Activated T-helper 1 cell treated with Interleukin-2 at 50 U/mL for 16 hours (primary cell): ENCODE measurements at places on chromosomes 12 and 14.

DNA sequence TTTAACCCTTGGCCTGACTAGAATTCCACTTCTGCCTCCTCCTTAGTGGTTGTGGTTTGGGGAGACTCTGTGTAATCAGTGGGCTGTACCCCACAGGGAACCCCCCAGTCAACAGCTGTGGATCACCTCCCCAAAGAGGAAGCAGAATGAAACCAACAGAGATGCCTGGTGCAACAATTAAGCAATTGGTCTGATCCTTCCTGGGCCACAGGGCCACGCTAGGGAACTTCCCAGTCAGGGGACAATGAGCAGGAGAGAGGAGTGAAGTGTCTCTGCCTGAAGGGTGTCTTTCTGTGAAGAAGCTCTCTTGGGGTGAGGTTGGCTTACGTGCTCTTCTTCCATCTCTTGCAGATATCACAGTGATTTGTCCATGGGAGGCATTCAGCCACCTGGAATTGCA is 8.2 kb downstream of the PDE6H start:
- DNase-seq: no peak

DNA sequence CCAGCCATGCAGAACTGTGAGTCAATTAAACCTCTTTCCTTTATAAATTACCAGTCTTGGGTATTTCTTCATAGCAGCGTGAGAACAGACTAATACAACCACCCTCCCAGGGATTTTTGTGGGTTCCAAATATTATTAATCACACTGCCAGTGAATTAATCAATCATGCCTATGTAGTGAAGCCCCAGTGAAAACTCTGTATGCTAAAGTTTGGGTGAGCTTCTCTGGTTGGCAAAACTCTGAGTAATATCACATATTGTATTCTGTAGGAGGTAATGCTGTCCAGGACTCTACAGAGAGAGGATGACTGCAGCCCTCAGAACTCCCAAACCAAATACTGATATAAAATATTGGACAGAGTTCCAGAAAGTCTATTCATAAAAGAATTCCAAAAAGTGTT is 216.9 kb downstream of the RPAP3 start:
- no peak for DNase-seq

DNA sequence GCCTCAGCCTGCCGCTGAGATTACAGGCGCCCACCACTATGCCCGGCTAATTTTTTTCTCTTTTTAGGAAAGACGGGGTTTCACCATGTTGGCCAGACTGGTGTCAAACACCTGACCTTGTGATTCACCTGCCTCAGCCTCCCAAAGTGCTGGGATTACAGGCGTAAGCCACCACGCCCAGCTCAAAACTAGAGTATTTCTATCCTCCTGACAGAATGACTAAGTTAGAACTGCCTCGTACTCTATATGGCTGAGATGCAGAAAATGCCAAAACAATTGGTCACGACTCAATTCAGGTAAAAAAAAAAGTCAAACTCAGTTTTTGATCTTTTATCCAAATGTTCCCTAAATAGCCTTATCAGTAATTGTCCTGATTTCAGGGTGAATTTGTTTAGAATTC is 11.1 kb downstream of the AKAP5 start:
- no peak for DNase-seq

- DNase-seq: no peak
Observed at GRCh38 chr12:75294797-75295196, 35.3 kb downstream of the CAPS2 start.

GRCh38 chr12:55843431-55843830 is 695 bp upstream of the MMP19 start:
- no peak for DNase-seq

- no peak for DNase-seq
Observed at GRCh38 chr12:93223440-93224426, 154.0 kb upstream of the NUDT4 start.

GRCh38 chr14:50943943-50944646 is at the start of gene PYGL:
Gene PYGL (minus strand): TSS chr14:50944483. CDS start chr14:50944403, 80 bp downstream.
- no peak for DNase-seq

GRCh38 chr14:75424496-75424895 is 3.3 kb upstream of the JDP2 start:
- no peak for DNase-seq

DNA sequence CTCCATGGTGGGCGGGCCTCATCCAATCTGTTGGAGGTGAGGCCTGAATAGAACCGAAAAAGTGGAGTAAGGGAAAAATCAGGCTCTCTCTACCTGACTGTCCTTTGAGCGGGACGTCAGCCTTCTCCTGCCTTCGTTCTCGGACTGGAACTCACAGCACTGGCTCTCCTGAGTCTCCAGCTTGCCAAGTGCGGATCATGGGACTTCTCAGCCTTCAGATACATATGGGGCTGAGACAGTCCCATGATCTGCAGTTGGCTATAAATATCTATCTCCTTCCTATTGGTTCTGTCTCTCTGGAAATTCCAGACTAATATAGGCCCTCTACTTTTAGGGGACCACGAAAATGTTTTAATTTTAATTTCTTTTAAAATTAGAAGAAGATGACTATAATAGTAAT is 29.7 kb upstream of the PLEK2 start:
- DNase-seq: no peak

GRCh38 chr12:105835580-105836241 is 303.0 kb downstream of the NUAK1 start:
- no peak for DNase-seq

DNA sequence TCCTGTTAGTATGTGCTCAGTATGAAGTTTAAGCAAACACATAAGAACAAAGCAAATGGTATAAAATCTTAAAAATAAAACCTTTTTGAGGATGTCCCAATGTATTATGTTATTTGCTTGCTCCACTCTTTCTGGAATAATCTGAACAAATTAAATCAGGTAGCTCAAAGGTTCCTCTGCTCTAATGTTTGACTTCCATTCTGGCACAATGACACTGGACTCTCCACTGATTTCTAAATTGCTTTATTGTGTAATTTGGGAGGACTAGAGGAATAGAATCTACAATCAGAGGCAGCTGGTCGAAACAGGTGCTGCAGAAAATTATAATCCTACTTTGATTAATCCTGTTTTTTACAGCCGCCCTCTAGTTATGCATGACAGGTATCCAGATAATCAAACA is 523.7 kb upstream of the FOXG1 start:
- no peak for DNase-seq

DNA sequence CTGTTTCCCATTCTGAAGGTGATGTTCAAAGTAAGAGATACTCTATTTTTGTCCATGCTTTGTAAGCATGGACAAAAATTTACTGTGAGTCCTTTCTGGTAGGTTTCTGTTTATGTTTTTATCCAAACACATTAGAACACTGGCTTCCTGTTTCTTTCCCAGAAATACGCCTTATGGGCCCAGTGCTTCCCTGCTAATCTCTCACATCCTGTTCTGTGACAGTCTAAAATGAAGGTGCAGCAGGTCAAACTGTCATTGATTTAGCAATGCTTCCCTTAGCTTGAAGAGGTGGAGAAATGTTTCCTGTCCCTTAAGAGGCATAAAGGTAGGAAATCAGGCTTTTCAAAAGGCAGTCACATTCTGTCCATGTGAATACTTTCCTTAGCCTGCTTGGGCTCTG is 305.6 kb downstream of the RPS29 start:
- no peak for DNase-seq

DNA sequence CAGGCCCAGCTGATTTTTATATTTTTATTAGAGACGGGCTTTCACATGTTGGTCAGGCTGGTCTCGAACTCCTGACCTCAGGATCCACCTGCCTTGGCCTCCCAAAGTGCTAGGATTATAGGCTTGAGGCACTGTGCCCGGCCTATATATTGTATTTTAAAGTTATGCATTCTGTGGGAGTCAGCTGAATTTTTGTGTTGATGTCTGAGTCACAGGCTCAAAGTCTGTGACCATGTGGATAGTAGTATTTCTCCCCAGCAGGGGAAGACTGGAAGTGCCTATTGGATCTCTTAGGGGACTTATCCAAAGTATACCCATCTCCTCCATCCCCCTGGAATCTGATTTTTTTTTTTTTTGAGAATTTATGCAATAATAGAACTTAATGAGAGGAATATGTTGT is 43.8 kb upstream of the ATF1 start:
- DNase-seq: no peak

- DNase-seq: no peak
Observed at GRCh38 chr14:100796946-100797345, 29.0 kb upstream of the MEG3 start.

DNA sequence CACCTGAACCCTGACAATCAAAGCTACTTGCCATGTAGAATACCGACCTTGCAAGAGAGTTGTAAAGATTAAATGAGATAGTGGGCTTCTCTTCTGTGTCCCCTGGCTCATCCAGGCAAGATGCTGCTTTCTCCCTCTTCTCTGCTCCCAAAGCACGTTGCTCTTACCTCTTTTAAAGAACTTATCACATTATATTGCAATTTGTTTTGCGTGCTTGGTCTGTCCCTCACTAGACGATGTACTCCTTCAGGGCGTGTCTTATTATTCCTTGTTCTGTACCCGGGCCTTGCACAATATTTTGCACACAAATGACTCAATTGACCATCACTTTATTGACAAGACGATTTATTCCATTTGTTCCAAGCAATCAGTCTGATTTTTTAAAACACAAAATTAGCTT is 3.3 kb downstream of the DCN start:
- no peak for DNase-seq

GRCh38 chr14:89013698-89014568 is 189.5 kb downstream of the TTC8 start:
- DNase-seq: no peak
